Fibroblast of gingiva (primary cell): ENCODE measurements at places on chromosomes 6 and 20.

DNA sequence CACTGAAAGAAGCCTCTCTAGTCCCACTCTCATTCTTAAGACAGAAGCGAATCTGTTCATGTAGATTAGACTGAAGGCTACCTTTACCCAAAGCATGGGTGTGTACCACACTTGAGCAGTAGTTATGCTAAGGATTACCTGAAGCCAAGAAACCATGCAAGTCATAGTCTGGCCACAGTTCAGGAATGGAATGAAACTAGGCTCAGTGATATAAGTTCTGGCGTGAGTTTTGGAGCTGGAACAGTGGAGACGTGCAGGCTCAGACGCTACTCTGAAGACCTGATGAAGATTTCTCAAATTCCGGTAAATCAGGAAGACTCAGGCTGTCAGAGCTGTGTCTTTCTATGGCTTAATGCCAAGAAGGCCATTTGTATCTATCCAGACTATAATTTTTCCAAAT, 219.9 kb downstream of the HDGFL1 start:
- no peak for DNase-seq

DNA sequence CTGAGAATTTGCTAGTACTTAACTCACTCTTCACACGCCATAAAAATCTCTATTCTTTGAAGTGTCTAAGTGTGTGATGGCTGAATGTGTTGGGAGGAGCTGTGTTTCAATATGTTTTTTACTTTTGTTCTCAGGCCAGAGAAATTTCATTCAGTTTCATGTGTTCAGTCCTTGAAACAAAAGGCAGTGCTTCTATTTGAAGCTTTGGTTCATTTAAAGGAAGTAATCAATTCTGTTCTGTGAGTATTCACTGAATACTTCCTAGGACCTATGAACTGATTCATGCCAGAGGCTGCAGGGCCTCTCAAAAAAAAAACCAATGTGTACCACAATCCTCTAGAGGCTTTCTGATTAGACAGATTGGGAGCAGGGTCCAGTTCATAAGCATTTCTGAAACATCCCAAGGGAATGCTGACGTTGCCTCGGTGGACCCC, 12.4 kb upstream of the F13A1 start:
- no peak for DNase-seq

DNA sequence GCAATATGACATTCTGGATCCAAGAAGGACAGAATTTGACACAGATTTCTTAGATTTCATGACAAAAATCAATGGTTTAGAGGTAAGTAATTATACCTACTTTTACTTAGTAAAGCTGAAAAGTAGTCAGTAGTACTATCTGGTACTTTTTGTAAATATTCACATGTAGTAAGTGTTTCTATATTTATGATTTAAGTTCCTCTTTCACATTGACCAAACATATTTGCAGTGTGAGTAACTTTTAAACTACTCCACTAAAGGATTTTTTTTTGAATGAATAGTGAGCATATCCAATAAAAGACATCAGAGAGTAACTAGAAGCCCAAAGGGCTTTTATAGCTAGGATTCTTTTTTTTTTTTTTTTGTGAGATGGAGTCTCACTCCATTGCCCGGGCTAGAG, 60.8 kb downstream of the DNAH8 start:
- DNase-seq = no peak

GRCh38 chr6:40844246-40844645, 194.8 kb downstream of the UNC5CL start:
- DNase-seq = no peak

- DNase-seq = no peak
Measured at GRCh38 chr6:36195471-36196112, 952 bp upstream of the BRPF3 start.

- no peak for DNase-seq
Measured at GRCh38 chr6:153367021-153367420, 235.9 kb upstream of the RGS17 start.

GRCh38 chr20:1979106-1979778, 14.6 kb downstream of the PDYN start:
- DNase-seq = no peak
